A549 treated with AZD2906 at 1 μM for 4 hours (cell line): ENCODE measurements at places on chromosomes 12 and 14. TPM values are rescaled to one million over a fixed set of nuclear protein-coding genes. Genes with fewer than 3 reads are reported as not detected.

OR5AU1 gene
- total RNA-seq, result not detected in 5 replicates

FAM186B gene
- total RNA-seq, result 0.08 to 0.24 TPM (median 0.11 TPM) in 5 replicates

TMEM132D gene
- total RNA-seq, result not detected in 5 replicates

GPR84 gene
- 0.05 to 0.11 TPM (median 0.08 TPM) in 3 of 5 replicates, not detected in the others for total RNA-seq

PLEK2 gene
- 16.7 to 18.8 TPM (median 17.4 TPM) in 5 replicates for total RNA-seq

CEBPE gene
- 0.06 TPM in 1 of 5 replicates, not detected in the others for total RNA-seq

STXBP6 gene
- total RNA-seq, result 2.4 to 3.1 TPM (median 2.7 TPM) in 5 replicates

TSPAN31 gene
- total RNA-seq, result 15.0 to 22.2 TPM (median 17.1 TPM) in 5 replicates

FLVCR2 gene
- 14.0 to 16.0 TPM (median 14.8 TPM) in 5 replicates for total RNA-seq

RIMBP2 gene
- 0.05 to 0.06 TPM in 2 of 5 replicates, not detected in the others for total RNA-seq

ADSS1 gene
- total RNA-seq, result 4.8 to 7.7 TPM (median 6.6 TPM) in 5 replicates

AKAP5 gene
- 0.22 to 0.37 TPM (median 0.31 TPM) in 5 replicates for total RNA-seq

LAG3 gene
- total RNA-seq, result 0.83 to 1.6 TPM (median 1.4 TPM) in 5 replicates

PTPN6 gene
- 9.1 to 13.5 TPM (median 10.5 TPM) in 5 replicates for total RNA-seq

SLC17A8 gene
- total RNA-seq, result 0.02 to 0.06 TPM in 2 of 5 replicates, not detected in the others

HOXC5 gene
- total RNA-seq, result 0.63 to 1.0 TPM (median 0.91 TPM) in 5 replicates

KCNMB4 gene
- 0.28 to 0.49 TPM (median 0.34 TPM) in 5 replicates for total RNA-seq

CCDC196 gene
- not detected in 5 replicates for total RNA-seq

SLC5A8 gene
- not detected in 5 replicates for total RNA-seq

SCN8A gene
- 1.1 to 1.8 TPM (median 1.6 TPM) in 5 replicates for total RNA-seq

CALM1 gene
- 318 to 371 TPM (median 359 TPM) in 5 replicates for total RNA-seq

OR10G3 gene
- not detected in 5 replicates for total RNA-seq

GPRC5A gene
- total RNA-seq, result 201 to 268 TPM (median 236 TPM) in 5 replicates

ETFBKMT gene
- 0.78 to 1.1 TPM (median 0.87 TPM) in 5 replicates for total RNA-seq

OVCH1 gene
- not detected in 5 replicates for total RNA-seq

CLEC2A gene
- not detected in 5 replicates for total RNA-seq

MAP1LC3B2 gene
- 1.2 to 1.6 TPM (median 1.3 TPM) in 5 replicates for total RNA-seq

LRFN5 gene
- total RNA-seq, result not detected in 5 replicates

SDS gene
- 0.49 to 1.8 TPM (median 1.6 TPM) in 5 replicates for total RNA-seq

OS9 gene
- total RNA-seq, result 112 to 124 TPM (median 114 TPM) in 5 replicates

NAV3 gene
- 6.6 to 9.6 TPM (median 7.5 TPM) in 5 replicates for total RNA-seq

KRT84 gene
- total RNA-seq, result not detected in 5 replicates

ENDOU gene
- 0.02 to 0.07 TPM (median 0.05 TPM) in 4 of 5 replicates, not detected in the other for total RNA-seq

INHBC gene
- total RNA-seq, result 0.05 to 0.06 TPM (median 0.05 TPM) in 3 of 5 replicates, not detected in the others

LTB4R gene
- 3.1 to 6.1 TPM (median 5.2 TPM) in 5 replicates for total RNA-seq

PROX2 gene
- not detected in 5 replicates for total RNA-seq

RD3L gene
- not detected in 5 replicates for total RNA-seq

ACOT6 gene
- total RNA-seq, result not detected in 5 replicates

TXNDC16 gene
- total RNA-seq, result 0.80 to 1.4 TPM (median 1.2 TPM) in 5 replicates

CSRNP2 gene
- 11.3 to 13.3 TPM (median 12.7 TPM) in 5 replicates for total RNA-seq

DIO2 gene
- 1.5 to 2.5 TPM (median 1.7 TPM) in 5 replicates for total RNA-seq

GYS2 gene
- 0.09 TPM in 1 of 5 replicates, not detected in the others for total RNA-seq

CCDC177 gene
- total RNA-seq, result 0.02 to 0.05 TPM (median 0.03 TPM) in 5 replicates

KRT85 gene
- 0.05 to 0.10 TPM in 2 of 5 replicates, not detected in the others for total RNA-seq

NR1H4 gene
- total RNA-seq, result 0.07 to 0.11 TPM (median 0.09 TPM) in 5 replicates

CD69 gene
- not detected in 5 replicates for total RNA-seq

OGFOD2 gene
- total RNA-seq, result 9.4 to 19.9 TPM (median 16.7 TPM) in 5 replicates

GUCY2C gene
- 0.02 to 0.03 TPM in 2 of 5 replicates, not detected in the others for total RNA-seq

LHX5 gene
- total RNA-seq, result 0.02 to 0.07 TPM (median 0.05 TPM) in 4 of 5 replicates, not detected in the other

NGB gene
- total RNA-seq, result not detected in 5 replicates
